ENCODE measurements at places on chromosomes 4 and X.

GRCh38 chr4:101784957-101785356 lies 5.6 kb upstream of the BANK1 start:
- no peak for DNase-seq

DNA sequence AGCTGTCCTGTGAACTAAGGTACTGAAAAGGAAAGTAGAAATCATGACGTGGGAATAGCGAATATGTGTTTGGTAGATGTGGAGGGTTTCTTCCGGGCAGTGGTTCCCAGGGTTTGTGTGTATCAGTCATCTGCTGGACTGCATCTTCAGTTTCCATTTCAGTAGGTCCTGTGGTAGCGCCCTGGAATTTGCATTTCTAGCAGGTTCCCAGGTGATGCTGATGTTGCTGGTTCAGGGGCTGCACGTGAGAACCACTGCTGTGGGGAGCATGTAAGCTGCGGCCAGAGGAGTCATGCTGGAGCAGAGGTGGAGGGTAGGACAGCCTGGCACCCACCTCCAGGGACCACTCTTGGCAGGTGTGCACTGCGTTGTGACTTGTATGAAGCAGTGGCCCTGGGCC lies 47.1 kb downstream of the ARHGAP10 start:
- no peak for DNase-seq

GRCh38 chr4:26856906-26857277 lies 3.7 kb upstream of the STIM2 start:
- DNase-seq = no peak

GRCh38 chrX:134460862-134461220 lies 876 bp downstream of the HPRT1 start:
- no peak for DNase-seq

DNA sequence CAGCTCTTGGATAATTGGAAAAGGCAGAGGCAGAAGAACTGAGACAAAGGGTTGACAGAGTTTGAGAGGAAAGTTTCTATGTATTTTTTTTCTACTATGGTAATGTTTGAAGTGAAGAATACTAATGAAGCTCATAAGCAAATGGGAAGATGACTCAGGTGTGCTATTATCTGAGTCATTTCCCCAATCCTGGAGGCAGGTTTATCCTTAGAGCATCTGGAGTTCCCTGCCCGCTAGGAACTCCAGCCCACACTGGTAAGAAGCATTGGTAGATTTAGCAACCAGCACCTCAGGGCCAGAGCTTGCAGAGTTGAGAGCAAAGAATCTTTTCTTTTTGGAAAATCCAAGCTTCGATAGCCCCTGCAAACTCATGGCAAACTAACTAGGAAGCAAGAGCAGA lies 55.2 kb downstream of the DOCK11 start:
- no peak for DNase-seq

DNA sequence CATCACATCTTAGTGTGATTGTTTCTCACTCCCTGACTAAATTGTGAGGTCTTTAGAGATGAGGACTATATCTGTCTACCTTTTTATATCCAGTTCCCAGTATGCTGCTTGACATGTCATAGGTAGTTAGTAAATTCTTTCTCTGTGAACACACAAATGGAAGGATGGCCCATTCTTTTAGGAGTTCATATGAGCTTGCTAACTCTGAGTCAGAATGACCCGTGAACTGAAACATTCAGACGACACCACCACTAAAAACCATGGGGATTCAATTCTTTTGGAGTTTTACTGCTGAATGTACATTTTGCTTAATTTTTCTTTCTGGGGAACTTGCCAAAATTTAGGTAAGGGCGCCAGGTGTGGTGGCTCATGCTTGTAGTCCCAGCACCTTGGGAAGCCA lies 13.9 kb downstream of the OFD1 start:
- no peak for DNase-seq

- no peak for DNase-seq
Observed at GRCh38 chrX:105314458-105314857, 94.0 kb upstream of the TEX13A start.

DNA sequence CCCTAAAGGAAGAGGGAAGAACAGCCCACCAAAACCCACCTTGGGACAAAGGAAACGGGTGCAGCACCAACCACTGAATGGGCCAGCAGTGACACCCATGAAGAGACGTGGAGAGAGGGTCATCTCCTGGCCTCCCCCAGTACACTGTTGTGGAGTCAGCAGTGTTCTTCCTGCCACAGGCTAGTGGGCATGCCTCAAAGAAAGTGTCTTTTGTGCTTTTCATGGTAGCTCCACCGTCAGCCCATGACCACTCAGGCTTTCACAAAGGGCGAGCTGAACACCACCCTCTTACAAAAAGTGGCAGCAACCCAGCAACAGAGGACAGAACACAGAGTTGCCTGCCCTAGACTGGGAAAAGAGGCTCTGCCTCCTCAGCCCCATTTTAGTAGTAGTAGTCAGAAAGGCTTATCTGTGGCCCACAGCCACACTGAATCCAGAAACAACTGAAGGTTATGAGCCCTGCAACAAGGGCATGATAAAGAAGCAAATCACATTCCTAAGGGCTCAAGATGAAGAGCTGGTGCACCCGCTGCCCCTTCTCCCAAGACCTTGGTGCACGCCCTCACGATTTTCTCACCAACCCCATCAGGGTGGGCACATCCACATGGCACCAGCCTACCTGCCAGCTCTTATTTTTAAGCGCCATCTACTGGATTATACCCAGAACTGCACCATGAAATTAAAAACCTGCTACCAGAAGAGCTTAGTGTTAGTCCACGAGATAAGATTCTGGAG lies 53.1 kb downstream of the RAB28 start:
- DNase-seq = no peak

- DNase-seq = no peak
Observed at GRCh38 chr4:3471886-3472285, 8.8 kb downstream of the DOK7 start.

DNA sequence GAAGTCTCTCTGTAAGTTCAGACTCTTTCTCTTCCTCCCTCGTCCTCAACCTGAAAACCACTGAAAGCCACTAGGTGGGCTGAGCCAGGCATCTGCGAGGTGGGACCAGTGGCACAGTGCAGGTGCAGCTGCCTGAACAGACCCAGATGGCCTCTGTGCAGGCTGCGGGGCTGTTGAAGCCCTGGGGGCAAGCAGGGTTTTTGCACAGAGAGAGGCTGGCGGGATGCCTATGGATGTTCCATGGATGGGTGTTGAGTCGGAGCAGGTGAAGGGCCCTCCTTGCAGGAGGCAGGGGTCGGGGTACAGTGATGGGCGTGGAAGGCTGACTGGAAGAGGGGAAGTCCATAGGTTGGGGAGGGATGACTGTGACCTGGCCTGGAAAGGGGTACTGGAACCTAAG lies 350.2 kb upstream of the FAT1 start:
- no peak for DNase-seq

DNA sequence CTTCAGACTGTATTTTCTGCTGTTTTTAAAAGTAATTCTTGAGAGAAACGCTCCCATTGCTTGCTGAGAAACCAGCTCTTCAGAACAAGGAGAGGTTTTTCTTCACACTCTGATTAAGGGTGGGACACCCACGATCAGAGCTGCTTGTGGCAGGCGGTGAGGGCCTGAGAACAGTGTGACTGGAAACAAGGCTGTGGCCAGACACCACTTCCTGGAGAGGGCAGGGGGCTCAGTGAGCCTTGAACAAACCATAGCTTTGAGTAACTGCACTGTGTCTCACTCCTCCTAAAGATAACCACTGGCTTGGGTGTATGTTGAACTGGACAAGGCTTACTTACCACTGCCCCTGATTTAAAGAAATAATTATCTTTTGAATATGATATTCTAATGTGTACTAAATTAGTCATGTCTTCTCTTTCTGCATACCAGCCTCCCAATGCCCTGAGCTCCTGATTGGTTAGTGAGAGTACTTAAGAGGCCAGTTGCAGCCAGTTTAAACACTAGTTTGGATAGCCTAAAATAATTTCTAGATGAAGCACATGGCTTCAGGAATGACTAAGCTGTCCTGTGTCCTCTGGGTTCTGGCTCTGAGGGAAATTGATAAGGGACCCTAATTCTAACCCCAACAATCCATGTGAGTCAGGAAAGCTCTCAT lies 3.7 kb upstream of the GPR82 start:
- DNase-seq = peak; percentile 25

DNA sequence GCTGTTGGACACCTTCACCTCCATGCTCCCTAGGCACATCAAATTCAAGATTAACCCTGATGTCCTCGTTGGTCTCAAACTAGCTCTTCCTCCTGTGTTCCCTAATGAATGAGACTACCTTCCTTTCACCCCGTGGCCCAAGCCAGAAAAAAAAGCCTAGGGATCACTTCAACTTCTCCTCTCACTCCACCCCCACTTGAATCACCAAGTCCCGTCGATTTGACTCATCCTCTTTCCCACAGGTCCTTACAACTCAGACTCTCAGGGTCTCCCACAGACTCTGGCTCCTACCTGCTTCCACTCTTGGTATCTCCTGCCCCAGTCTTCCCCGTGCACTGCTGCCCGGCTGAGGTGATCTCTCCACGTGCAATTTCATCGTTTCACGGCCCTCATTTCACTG lies 8.5 kb downstream of the SLC25A43 start:
- no peak for DNase-seq

GRCh38 chrX:70549429-70549828 lies 104.8 kb downstream of the DLG3 start:
- DNase-seq = no peak

GRCh38 chr4:69497886-69498395 lies 2.2 kb upstream of the UGT2B4 start:
- DNase-seq = no peak

GRCh38 chrX:11416600-11416999 lies 123.4 kb downstream of the AMELX start:
- no peak for DNase-seq

DNA sequence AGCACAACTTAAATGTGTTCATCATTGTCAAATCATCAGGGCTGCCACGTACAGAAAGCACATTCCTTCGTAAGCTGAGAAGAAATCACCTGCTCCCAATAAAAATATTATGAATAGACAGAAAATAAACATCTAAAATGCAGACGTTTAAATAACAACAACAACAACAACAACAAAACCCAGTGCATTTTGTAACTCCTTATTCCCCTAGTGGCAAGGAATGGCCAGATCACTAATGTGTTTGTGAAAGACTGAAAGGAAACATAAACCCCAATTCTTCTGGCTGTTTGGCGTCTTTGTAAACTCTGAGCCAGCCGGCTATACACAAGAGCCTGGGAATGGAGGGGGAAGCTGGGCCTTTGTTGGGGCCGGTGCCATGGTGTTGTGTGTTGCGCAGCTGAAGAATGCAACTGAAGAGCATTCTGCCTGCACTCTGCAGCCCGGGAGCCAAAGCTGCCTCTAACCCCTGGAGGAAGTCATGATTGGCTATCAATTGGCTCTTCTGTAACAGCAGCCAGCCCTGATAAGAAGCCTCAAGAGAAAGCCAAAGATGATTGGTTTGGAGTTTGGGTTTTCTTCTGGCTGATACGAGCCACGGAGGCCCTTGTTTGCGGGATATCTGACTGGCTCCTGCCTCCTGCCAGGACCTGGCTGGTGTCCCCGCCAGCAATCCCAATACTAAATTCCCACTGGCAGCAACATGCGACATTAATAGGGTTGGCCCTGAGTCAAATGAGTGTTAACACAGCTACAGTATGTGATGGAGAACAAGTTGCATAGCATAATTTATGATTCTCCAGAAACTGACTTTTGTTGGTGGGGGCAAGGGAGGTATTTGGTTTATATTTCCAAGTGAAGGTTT lies 89.7 kb upstream of the TFDP3 start:
- no peak for DNase-seq

DNA sequence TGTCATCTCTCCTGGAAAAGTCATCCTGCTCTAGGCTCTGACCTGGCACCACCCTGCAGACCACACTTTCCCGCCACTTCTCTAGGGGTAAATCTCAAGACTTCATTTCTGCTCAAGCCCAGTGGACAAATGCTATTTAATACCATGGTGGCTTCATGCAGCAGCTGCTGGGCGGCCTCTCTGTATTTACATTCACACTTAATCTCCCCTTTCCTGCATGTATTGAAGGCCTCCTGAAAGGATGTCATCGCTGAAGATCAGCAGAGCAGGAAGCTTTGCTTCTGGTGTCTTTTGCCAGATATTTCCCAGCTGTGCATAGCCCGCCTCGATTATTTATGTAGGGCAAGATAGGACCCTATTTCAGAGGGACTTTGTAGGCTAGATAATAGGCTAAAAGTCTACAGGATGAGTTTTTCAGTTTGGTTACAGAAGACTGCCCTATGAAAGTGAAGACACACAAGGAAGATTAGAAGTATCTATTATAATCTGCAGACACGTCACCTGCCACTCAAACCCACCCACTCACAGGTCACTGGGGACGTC lies 17.2 kb downstream of the PROM1 start:
- DNase-seq = no peak

DNA sequence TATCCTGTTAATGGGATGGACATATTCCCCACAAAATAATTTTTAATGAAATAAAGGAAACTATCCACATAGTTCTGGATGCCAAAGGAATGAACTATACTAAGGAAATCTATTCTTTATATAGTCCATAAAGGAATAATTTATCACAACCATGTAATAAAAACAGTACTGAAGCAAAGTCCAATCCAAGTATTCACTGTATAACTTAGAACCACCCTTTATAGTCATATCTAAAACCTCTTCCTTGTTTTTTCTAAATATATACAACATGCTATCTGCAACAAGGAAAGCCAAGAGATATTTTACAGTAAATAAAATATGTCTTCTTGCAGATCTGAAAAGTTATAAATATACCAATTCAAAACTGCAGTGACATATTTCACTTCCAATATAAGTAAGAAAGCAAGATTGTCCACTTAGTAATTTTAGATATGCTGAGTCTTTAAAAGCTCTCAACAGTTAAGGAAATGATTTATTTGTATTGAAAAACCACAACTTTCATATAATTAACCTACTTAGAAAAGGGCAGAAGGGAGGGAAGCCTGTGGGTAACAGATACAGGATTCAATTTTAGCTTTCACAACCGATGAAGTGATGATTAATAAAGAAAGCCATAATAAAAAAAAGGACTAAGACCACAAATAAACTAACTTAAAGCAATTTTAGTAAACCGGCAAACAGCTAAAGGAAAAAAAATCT lies 8.0 kb downstream of the NR3C2 start:
- no peak for DNase-seq

- DNase-seq = no peak
Observed at GRCh38 chr4:118867311-118868067, 21.2 kb upstream of the SYNPO2 start.

- no peak for DNase-seq
Observed at GRCh38 chrX:139875841-139876240, 57.0 kb downstream of the ATP11C start.

- no peak for DNase-seq
Observed at GRCh38 chr4:127309369-127310102, 323.2 kb upstream of the INTU start.

GRCh38 chr4:9895333-9895705 lies 113.9 kb downstream of the DRD5 start:
- no peak for DNase-seq

DNA sequence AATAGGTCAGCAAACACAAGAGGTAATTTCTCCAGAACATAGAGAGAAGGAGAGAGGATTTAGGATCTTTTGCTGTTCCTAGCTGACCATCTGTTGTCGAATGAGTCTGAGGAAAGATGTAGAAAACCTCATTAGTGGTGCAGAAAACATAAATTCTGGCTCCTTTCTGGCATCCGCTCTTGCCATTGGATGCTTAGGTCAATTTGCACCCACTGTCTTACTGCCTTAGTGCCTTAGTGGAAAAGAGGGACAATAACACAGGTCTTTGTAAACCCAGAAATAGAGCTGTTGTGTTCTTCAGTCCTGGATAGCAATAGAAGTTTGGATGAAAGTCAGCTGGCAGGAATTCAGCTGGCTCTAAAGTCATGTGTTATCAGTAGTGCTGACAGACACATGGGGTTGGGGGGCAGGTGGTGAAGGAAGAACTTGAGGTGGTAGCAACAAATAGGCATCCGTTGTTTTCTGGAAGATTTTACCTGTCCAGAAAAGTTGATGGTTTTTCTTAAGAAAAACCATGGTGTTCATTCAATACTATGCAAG lies 78.2 kb downstream of the GLRA2 start:
- no peak for DNase-seq

Measured in stimulated activated CD4-positive, alpha-beta T cell treated with anti-CD3 and anti-CD28 coated beads, Interleukin-4, amount 100 ng/mL, for 24 hours (primary cell).